ENCODE measurements at places on chromosomes 5 and 9.

DNA sequence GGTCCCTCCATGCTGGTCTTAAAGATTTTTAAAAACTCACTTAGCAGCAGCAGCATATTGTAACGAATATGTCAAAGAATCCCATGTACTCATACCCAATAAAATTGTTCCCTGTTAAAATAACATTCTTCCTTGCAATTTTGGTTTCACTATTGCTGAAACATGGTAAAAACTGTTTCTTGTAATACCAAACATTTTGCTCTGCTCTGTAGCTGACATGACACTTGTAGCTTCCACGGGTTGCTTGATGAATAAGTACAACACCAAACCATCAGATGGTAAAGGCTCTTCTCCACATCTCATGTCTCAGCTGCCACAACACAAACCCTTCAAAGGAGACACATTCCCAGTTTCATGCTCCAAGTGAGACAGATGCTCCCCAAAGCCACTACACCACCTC lies 180.7 kb upstream of the PTGER4 start:
- DNase-seq: no peak

DNA sequence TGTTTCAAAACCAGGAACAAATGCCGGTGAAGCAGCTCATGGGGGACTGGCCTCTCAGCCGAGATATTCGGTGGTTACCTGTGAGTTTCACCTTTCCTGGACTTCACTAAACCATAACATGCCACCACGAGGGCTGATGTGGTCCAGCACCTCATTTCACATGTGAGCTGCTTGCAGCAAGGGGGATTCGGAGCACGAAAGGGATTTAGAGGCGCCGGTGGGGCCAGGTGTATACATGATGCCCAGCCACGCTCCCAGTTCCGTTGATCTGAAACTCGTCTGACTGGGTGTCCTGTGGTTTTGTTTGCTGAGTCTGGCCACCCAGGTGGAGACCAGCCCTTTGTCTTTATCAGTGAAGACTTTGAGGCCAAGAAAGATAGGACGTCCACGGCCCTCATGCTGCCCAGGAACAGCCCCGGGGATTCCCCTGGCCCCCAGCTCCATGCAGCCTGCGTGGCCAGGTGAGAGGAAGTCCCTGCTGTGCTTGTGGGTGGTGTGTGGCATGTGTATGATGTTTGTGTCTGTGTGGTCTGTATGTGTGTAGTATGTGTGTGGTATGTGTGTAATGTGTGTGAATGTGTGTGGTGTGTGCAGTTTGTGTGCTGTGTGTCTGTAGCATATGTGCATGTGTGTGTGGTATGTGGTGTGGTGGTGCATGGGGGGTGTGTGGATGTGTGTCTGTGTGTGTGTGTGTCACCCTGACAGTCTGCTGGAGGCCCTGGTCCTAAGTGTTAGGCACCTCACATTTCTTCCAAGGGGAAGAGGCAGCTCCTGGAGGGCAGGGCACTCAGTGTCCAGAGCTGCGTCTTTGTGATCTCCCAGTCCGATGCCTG lies 23.4 kb downstream of the PHF2 start:
- DNase-seq: no peak

- no peak for DNase-seq
Measured at GRCh38 chr9:4820168-4820567, 27.4 kb downstream of the RCL1 start.

DNA sequence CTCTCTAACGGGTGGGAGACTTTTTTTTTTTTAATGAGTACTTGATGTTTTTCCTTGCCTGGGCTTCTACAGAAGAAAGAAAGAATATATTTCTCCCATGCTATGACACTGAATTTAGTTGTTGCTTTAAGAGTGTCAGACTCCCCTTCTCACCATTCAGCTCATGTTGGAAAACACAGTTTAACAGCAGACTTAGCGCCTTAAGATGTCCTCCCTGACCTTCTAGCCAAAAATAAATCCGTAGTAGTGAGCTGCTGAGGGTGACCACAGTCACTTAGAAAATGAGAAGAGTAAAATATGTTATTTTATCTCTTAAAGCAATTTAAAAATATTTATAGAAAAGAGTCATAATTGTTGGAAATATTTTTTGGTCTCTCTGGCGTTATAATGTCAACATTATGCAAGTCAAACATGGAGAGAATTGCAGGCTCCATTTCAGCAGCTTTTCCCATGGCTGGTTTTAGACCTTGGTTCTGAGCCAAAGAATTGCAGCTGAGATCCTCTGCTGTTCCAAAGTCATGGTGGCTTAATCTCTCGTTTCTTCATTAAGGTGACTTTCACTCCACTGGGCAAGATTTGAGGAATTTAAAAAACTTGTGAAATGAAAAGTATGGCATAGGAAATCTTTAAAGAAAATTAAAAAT lies 143.5 kb downstream of the GHR start:
- no peak for DNase-seq

- DNase-seq: no peak
Measured at GRCh38 chr9:106779796-106780195, 83.2 kb upstream of the ZNF462 start.
